ENCODE measurements at places on chromosomes 1 and 21. TPM values are rescaled to one million over a fixed set of nuclear protein-coding genes. Genes with fewer than 3 reads are reported as not detected.

Gene CLCNKA
- 1.1 TPM for total RNA-seq

- DNase-seq = no peak
These were observed 28.2 kb upstream of the EPB41 start for GRCh38 chr1:28885977-28886730.

Gene GBP6
- total RNA-seq = 0.44 TPM

GRCh38 chr1:25082216-25082899 lies 149.9 kb downstream of the SYF2 start:
- DNase-seq = no peak

DNA sequence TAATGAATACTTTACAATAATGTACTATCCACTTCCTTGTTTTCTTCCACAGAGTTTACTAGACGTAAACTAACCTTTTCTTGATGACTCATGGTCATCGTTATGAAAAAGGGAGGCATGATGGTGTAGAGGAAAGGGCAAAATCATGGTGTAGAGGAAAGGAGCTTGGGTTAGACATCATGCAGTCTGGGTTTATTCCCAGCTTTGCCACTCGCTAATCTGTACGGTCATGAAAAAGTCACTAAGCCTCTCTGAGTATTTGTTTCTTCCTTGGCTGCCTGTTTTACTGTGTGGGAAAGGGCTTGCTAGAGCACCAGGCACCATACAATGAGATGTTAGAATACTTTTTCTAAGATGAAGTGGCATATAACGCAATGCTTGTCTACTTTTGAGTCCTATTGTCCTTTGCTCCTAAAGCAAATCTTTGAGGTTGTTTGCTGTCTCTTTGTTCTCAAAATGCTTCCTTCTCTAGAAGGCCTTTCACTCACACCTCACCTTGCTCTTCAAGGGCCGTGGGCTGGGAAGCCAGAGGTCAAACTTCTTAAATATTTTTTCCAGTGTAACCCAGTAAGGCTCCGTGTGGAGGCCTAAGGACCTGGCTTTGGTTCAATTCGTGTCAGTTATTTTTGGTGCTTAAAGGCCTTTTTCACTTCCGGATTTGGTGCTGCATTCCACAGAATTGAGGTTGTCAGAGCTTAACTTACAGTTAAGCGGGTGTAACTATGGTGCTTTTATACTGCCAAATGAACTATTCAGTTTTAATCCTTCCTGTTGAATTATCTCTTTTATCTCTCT lies 9.9 kb upstream of the ETV3 start:
- no peak for DNase-seq

DNA sequence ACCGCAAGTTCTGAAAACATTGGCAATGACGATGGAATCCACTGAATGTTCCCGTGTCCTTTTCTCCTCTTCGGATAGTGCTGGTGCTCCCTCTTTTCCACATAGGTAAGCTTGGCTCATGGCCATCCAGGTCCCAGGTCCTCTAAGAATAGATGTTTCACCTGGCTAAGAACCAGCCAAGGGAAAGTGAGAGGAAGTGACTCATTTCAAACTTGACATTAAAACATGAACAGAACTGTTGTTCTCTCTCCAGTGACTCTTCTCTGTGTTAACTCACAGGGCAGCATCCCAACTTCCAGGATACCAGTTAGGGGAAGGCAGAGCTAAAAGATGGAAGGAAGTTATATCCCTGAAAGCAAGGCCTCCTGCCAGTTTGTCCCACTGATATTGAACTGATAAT lies 493.8 kb upstream of the CHRM3 start:
- peak; percentile 21 for DNase-seq

DNA sequence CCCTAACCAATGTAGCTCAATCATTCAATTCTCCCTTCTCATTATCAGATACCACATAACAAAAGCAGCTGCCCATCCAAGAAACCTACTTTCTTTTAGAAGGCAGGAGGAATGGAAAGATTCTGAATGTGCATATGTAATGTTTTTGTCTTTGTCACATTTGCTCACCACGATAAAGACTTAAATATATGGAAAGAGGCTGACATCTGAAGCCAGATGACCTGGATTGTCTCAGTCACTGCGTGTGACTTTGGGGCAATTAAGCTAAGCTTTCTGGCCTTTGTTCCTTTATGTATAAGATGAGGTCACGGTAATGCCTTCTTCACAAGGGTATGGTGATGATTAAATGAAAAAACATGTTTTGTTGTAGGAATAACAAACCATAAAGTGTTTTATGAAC lies 42.6 kb downstream of the LRRC52 start:
- no peak for DNase-seq

GRCh38 chr1:86712088-86712860 lies 7.9 kb downstream of the SH3GLB1 start:
- no peak for DNase-seq

- DNase-seq = peak; percentile 68
These were observed 2.4 kb downstream of the UROD start for GRCh38 chr1:45014321-45015028.

DNA sequence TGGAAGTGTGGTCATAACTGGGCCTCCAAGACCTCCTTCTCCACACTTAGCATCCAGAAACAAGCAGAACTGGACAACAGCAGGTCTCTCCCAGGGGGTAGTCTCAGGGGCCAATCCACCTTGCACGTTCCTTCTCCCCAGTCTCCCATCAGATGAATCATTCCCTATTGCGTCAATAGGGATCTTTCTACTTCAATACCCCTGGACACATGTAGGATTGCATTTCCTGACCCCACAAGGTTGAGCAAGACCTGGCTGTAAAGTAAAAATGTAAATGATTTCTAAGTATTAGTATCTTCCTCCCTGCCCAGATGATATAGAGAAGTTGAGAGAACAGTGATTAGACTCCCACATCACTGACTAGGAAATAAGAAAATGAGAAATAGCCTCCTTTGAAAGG lies 224.5 kb upstream of the CSF3R start:
- DNase-seq = no peak

Gene CD164L2
- total RNA-seq = 0.66 TPM

DNA sequence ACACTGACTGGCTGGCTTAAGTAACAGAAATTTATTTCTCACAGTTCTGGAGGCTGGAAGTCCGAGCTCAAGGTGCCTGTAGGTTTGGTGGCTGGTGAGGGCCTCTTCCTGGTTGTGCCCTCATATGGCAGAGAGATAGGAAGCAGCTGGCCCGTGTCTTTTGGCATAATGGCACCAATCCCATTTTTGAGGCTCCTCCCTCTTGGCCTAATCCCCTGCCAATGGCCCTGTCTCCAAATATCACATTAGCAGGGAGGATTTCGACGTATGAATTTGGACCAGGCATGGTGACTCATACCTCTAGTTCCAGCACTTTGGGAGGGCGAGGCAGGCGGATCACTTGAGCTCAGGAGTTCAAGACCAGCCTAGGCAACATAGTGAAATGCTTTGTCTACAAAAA lies 37.4 kb downstream of the AGPAT3 start:
- no peak for DNase-seq

GRCh38 chr1:202498542-202498941 lies 150.0 kb downstream of the PPP1R12B start:
- no peak for DNase-seq

Gene GRIK1
- total RNA-seq = 0.33 TPM

Gene PAX7
- total RNA-seq = not detected

DNA sequence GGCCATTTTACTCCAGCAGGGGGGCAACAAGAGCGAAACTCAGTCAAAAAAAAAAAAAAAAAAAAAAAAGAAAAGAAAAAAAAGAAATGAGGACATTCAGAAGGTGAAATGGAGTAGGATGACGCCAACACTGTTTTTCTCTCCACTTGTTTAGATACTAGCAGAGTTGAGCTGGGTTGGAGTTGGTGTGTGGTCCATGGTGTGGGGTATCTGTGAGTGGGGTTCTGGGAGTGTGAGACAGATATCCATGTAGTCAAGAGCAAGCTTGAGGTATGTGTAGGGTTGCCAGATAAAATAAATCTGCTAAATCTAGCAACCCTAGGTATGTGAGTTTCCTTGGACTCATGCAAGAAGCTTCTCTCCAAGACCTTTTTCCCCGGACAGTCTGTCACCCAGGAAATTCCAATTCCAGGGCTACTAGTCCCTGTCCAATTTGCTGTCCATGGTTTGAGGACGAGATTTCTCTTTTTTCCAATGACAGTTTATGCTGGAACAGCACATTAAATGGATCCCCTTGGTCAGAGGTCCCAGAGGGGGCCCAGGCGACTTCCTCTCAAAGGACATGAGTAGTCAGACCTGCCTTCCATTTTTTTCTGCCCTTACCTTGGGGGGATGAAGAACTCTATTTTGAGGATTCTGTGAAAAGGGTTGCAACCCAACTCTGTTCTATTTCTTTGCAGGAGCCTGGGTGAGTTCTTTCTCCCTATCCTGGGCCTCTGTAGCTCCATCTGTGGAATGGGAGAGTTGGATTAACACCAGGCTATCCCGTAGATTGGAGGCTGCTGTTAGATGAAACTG lies 2.1 kb upstream of the FOXD2 start:
- no peak for DNase-seq

GRCh38 chr1:76247261-76247852 lies 172.8 kb downstream of the ST6GALNAC3 start:
- DNase-seq = no peak
